Large intestine (tissue), 12 donors: ENCODE measurements at places on chromosomes 1 and 21. TPM values are rescaled to one million over a fixed set of nuclear protein-coding genes. Genes with fewer than 3 reads are reported as not detected.

DNA sequence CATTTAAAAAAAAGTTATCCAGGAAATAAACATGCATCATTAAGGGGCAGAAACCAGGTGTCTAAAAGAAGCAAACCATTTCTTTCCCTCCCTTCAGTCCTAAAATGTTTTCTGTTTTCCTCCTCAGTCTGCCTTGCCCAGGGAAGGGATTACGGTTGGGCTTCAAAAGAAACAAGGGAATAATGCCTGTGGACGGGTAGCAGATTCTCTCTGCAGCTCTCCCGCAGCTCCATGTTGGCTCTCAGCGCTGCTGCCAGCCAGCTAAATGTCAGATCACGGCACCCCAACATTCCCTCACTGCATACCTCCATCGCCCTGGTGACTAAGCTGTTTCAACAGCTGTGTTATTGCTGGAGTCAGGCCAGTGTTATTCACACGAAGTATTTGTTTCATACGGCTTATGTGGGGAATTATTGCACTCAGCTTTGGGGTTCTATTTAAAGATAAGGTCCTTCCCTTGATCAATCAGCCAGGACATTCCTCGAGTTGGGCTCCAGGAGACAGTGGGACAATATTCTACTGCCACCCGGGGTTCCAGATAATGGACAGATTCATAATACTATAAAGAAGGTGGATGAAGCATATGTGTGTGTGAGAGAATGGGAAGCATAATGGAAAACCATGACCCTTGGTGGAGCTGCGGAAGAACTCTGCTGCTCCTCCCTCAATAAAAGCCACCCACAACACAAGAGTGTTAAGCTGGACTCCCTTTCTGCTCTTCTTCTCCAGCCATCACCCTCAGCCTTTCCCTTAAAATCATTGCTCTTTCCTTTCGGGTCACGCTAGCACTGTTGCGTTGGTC lies 58.2 kb downstream of the WLS start:
- DNase-seq = peak; percentile 51

GRCh38 chr1:155981266-155982088 lies 3.1 kb upstream of the ARHGEF2 start:
- DNase-seq = no peak

DNA sequence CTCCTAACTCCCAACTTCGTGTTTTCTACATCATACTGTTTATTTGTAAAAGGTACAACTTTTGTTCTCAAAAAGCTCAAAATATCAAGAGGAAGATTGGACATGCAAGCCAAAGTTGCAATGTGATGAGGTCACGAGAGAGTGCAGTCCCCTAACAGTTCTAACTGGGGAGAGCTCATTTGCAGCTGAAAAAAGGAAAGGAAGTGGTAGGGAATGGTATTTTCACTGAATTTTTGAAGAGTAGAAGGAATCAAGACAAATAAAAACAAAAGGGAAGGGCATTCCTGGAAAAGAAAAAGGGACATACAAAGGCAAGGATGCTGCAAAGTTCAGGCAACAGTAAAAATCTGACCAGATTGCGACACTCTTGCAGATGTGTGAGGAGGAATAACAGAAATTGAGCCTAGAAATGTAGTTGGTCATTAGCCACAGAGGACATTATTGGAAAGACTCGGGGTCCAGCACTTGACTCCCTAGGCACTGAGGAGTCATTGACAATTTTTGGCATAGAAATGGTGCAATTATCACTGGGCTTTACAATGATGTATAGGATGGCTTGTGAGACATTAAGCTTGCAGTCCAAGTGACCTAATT lies 67.9 kb downstream of the TBX15 start:
- no peak for DNase-seq

- DNase-seq = no peak
Observed at GRCh38 chr1:227778401-227778947, 37.0 kb upstream of the PRSS38 start.

DNA sequence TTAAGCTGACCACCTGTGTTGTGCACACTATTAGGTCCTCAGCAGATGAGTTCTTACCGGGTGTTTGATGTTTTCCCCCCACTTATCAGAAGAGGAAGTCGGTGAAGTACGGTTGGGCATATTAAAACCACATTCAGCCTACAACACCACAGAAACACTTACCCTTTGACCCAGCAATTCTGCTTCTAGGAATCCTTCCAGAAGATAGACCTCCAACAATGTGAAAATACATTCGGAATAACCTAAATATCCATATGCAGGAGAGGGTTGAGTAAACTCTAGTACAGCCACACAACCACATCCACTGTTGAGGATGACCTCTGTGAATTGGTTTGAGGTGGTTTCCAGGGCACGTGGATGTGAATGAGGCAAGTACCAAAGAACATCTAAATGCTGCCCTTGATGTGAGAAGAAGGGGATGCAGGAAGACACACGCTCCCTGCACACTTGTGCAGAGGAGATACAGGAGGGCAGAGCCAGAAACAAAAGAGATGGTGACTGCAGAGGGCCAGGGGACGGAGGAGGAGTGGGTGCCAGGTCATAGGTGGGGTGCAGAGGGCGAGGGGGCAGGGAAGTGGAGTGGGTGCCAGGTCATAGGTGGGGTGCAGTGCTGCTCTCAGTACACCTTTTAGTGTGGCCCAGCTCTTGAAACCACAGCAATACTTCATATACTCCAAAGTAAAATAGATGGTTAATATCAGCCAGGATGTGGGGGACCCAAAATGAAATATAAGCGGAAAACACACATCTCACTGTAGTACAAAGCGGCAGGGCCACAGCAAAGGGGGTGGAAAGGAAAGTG lies 12.8 kb downstream of the ADARB1 start:
- no peak for DNase-seq

DNA sequence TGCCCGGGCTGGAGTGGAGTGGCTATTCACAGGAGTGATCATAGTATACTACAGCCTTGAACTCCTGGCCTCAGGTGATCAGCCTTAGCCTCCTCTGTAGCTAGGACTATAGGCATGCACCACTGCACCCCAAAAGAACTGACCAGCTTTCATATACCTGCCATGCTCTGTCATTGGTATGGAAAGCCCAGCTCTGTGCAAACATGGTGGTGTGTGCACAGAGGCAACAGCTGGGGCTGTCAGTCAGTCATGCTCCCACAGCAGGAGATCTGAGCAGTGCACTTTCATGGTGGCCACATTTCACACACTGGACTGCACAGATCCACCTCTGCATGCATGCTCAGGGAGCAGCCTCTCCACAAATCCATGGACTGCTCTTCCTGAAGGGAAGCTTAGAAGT lies 8.8 kb upstream of the JAK1 start:
- DNase-seq = no peak

GRCh38 chr1:147641695-147642592 lies 28.4 kb downstream of the ACP6 start:
- peak; percentile 35 for DNase-seq

DNA sequence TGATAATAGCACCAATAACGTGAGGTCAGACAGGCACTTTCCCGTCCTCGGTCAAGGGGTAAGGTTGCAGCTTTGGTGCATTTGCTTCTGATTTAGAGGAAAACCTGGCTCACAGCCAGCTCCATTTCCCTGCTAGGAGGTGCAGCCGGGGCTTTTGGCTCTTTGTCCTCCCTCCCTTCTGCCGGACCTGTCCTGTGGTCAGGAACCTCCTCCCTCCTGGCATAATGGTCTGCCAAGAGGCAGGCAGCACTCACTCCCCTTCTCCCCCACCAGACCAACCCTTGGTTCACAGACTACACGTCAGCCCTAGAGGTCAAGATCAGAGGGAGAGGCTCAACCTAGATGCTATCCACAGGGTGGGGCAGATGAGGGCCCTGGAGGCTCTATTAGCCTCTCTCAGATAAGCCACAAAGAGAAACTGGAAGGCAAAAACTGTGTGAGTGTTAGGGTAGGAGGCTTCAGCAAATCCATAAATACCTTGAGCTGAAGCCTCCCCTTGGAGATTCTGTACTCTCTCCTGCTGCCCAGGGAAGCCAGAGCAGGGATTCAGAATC lies 64.8 kb downstream of the PLXNA2 start:
- peak; percentile 71 for DNase-seq

DNA sequence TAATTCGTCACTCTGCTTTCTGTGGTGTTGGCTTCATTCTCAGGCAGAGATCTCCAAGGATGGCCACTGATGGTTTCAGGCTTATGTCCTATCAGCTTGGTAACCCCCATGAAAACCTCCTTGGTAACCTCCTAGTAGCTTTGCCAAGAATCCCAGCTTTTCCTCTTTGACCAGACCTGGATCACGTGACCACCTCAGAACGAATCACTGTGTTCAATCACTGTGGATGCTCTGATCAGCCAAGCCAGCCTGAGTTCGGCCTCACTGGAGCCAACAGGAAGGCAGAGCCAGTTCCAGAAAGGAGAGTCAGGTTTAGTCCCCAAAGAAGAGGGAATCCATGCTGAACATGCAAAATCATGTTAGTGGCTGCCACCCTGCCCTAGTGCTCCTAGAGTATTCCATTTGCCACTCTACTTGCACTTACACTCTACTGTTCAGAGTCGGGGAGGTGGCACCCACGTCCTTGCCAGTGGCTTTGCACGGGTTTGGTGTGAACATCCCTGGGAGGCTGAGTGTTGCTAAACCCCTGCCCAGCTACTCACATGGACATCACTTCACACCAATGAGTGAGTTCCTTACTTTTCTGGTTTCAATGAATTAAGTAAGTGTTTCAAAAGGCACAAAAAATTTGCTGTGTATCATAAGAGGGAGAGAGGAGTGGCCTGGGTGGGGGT lies 33.5 kb upstream of the SSBP3 start:
- no peak for DNase-seq

DNA sequence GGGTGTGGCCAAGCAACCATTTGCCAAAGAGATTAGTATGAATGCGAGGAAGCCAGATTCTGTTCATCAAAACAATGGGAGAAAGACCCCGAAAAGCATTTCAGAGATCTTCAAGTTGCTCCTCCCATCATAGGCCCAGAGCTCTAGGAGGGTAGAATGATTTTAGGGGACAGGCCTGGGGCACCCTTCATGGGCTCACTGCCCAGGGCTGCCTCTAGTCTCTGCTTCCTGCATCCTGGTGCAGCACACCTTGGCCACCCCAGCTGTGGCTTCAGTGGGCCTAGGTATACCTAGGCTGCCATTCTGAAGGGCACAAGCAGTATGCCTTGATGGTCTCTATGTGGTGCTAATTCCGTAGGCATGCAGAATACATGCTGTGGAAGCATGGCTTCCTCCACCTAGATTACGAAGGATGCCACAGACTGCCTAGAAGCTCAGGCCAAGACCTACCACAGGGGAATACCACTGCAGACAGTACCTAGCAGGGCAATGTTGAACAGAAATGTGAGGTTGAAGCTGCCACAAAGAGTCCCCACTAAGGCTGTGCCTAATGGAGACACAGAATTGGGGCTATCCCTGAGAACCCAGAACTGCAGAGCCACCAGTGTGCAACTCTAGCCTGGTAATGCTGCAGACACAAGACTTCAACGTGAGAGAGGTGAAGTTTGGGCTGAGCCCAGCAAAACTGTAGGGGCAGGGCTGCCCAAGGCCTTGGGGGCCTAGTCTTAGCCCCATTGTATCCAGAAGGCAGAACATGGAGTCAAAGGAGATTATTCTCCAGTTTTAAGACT lies 158.8 kb downstream of the CLIC6 start:
- no peak for DNase-seq

DNA sequence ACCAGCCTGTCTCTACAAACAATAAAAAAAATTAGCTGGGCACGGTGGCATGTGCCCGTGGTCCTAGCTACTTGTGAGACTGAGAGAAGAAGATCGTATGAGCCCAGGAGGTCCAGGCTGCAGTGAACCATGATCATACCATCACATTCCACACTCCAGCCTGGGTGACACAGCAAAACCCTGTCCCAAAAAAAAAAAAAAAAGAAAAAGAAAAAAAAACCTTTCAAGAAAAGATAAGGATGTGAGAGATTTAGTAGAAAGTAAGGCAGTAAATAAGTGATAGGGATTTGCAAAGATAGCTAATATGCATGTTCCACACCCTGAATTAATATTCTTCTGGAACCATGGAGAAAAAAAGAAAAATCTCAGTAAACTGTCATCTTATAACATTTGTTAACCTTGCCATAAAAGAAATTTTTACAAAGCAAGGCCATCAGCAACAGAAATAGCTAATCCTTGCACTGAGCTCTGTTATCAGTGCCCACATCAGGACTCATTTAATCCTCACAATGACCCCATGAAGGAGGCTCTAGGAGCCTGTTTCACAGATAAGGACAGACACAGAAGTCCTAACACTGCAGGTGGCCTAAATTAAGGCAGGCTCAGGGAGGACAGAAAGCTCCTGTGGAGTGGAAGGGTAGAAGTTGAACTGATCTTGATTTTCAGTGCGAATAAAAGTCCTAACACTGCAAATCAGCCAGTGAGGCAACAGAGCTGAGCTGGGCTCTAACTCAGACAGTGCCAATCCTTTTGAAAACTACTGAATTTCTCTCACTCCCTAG lies 7.6 kb downstream of the GNB1 start:
- no peak for DNase-seq

DNA sequence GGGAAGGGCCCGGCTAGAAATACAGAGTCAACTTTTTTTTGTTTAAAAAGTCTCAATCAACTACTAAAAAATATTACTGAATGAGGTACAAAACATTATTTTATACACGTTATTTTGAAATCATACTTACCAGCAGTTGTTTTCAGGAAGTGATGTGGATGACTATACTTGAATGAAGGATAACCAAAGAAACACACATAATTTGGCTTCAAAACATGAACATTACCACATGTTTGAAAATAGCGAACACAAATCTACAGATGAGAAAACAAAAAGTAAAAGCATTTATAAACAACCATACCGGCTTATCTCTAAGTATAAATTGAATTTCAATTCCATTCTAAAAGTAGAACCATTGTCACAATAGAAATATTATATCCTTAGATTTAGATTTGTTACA lies 9.0 kb downstream of the DBT start:
- no peak for DNase-seq

DNA sequence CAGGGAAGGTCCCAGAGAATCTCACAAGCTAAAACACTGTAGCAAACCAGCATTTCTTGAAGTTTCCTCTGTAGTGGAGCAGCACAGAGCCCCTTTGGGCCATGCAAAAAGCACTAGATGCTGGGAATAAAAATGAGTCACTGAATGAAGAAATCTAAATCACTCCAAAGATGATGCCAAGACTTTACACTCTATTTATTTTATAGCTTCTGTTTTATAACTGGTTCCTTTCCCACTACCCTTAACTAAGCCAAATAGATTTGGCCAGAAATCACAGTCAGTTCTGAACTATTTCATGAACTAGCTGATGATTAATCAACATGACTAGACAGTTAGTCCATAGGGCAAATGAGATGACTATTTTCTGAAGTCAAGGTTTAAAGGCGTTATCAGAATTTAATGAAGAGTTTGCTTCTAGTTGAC lies 89.5 kb downstream of the SCMH1 start:
- peak; percentile 53 for DNase-seq

DNA sequence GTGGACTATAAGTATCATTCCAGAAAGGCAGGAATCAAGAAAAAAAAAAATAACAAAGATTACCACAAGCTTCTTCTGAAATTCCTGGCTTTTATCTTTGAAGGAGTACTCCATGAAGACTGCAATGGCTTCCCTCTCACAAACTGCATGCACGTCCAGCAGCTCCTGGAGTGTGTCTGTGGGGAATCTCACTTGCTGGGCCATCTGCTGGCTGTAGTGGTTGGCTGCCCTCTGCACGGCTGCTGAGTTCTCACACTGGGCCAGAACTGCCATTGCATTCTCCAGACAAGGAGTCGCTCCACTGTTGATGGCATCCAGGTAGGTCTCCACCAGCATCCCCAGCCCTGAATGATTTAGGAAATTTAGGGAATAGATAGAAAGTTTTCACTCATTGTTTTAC lies 23.3 kb upstream of the GBP2 start:
- peak; percentile 29 for DNase-seq

Gene CELA3B
- polyA plus RNA-seq = 0.21 TPM

Gene BCL2L15
- 22.8 TPM for polyA plus RNA-seq

Gene DEGS1
- polyA plus RNA-seq = 37.6 TPM

Gene ZNF593OS
- polyA plus RNA-seq = 1.2 TPM

Gene FCRL3
- polyA plus RNA-seq = 0.22 TPM

Gene MROH9
- polyA plus RNA-seq = not detected

Gene GPR89A
- polyA plus RNA-seq = 46.0 TPM

Gene SHE
- 6.1 TPM for polyA plus RNA-seq
